Astrocyte (in vitro differentiated cells and primary cell): ENCODE measurements at places on chromosomes 16 and 17. TPM values are rescaled to one million over a fixed set of nuclear protein-coding genes. Genes with fewer than 3 reads are reported as not detected.
A peak's percentile ranks its signal among the peaks of the same experiment; 100 is the strongest.

DNA sequence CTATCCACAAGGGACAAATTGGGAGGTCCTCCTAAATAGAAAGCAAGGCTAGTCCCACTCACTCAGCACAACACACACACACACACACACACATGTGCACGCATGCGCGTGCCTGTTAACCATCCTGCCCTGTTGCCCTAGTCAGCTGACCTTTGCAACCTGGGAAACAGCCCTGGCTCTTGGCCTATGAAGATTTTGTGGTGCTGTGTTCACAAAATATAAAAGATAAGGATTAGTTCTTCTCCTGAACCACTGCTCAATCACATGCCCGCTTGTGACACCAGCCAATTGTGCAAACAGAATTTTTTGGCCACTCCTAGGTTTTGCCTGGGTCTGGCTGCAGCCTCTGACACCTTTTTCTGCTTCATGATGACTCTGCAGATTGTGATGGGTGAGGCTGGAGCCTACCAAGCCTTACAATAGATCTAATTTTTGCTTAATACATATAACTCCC, 3.3 kb upstream of the CES1 start:
- H3K4me1 ChIP-seq = no peaks in the 10 kb centered on the region
- no peak overlapping the region for H3K4me3 ChIP-seq
- DNase-seq = no peak
- no peaks in the 10 kb centered on the region for H3K27me3 ChIP-seq

GRCh38 chr16:15587152-15587825, 55.7 kb downstream of the MARF1 start:
- peaks cover 5% of the 10 kb centered on the region for H3K4me1 ChIP-seq
- H3K27ac ChIP-seq = no peak overlapping the region
- no peak overlapping the region for H3K4me3 ChIP-seq

The AHSP gene
- not detected in 2 replicates for total RNA-seq

The SLC25A10 gene
- total RNA-seq = 7.9 and 9.3 TPM in 2 replicates

- H3K27ac ChIP-seq = no peak overlapping the region
- no peaks in the 10 kb centered on the region for H3K36me3 ChIP-seq
- no peaks in the 10 kb centered on the region for H3K27me3 ChIP-seq
- peaks cover 11% of the 10 kb centered on the region for H3K4me1 ChIP-seq
Measured at GRCh38 chr17:14321980-14322776, 21.3 kb downstream of the HS3ST3B1 start.

DNA sequence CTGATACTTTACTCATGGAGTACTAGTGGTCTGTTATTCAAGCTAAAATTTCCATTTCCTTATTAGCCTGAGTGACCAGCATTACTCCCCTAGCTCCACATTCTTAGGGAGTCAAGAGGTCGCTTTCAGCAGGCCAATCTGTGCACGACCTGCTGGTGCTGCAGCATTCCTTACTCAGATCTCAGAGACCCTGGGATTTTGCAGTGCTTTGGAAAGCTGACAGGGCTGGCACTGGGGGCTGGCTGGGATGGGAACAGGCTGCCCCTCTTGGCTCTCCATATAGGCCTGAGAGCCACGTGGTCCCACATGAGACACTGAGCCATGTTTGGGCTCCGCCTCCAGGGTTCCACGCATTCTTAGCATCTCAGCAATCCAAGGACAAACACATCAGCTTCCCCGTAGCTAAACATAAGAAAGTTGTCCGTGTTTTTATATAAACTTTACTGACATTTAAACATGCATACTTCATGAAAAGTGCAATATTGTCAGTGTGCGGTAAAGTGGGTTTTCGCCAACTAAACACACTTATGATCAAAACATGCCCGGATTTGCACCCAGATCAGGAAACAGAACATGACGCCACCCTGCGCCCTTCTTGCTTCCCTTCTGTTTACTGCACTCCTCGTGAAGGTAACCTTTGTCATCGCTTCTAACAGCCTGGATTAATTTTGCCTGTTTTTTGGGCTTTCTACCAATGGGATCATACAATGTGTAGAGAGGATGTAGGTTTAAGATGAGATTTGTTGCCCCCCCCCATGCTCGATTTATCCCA, 254.5 kb upstream of the CACNG5 start:
- H3K36me3 ChIP-seq = no peaks in the 10 kb centered on the region
- H3K4me1 ChIP-seq = peaks cover 10% of the 10 kb centered on the region
- peak; percentile 41 for DNase-seq
- no peaks in the 10 kb centered on the region for H3K27me3 ChIP-seq
